Fibroblast of villous mesenchyme (primary cell): ENCODE measurements at places on chromosomes 2 and 18. TPM values are rescaled to one million over a fixed set of nuclear protein-coding genes. Genes with fewer than 3 reads are reported as not detected.

DNA sequence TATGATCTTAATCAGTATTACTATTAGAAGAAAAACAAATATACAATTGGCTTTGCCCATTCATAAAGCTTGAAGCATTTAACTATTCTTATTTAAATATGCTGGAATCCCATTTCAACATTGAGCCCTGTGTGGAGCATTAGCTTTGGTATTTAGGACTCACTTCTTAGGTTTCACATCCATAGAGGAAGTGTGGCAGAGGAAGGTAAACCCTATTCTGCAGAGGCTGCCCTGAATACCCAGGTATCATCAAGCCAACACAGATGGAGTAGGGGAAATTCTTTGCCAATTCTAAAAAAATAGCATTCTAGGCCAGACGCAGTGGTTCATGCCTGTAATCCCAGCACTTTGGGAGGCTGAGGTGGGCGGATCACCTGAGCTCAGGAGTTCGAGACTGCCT, 361.5 kb downstream of the FIGN start:
- no peak for DNase-seq

DNA sequence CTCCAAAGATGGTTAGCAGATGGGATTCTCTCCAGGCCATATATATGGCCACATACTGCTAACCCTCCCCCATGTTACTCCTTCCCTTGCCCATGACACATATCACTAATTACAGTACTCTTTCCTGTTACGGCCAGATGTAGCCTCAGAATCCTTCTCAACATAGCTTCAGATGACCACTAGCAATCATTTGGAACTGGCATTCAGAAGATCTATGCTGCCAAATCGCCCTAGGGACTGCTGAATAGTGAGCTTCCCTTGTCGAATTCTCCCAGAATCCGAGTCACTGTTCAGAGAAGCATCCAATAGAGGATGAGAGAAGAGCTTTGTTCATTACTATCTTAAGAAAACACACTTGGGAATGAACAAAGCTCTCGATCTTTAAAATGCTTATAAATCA, 121.2 kb upstream of the TANK start:
- DNase-seq = no peak

DNA sequence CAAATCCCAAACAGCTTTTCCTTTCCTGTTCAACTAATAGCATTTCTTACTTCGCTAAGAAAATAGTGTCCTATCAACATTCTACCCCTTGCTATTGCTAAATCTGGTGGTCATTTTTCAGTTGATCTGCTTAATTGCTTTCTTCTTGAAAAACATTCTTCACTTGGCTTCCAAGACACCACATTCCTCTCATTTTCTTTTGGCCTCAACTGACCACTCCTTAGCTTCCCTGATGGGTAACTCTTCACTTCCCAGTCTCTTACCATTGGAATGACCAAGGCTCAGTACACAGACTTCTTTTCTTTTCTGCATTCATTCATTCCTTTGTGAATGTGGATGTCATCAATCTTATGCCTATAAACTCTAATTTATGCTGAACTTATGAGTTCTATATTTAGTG, 230.8 kb upstream of the CDH2 start:
- no peak for DNase-seq

- no peak for DNase-seq
Measured at GRCh38 chr18:34330308-34330707, 105.6 kb upstream of the NOL4 start.

- DNase-seq = peak; percentile 13
Measured at GRCh38 chr2:137689549-137689948, 274.7 kb upstream of the HNMT start.

DNA sequence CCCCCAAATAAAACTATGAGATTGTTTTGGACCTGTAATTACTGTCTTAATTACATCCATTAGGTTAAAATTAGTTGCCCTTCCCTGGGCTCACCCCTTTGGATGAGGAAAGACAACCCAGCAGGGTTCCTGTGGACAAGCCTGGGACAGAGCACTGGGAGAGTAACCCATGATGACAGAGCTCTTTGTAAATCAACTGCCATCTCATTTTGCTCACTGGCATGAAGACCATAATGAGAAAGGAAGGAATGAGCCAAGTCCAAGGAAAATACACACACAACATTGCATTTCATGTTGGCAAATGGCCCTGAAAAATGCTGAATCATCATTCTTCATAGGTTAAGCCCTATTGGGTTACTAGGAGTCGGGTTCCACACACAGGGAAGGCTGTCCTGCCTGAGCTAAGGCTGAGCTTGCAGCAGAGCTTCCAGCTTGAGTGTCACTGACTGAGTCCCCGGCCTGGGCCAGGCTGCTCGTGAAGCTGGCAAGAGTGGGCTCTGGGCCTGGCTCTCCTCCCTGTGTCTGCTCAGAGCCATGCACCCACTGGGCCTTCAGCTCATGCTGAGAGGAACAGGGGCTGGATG, 94.1 kb upstream of the ACAA2 start:
- peak; percentile 26 for DNase-seq

GRCh38 chr18:76686737-76687231, 135.6 kb upstream of the ZNF236 start:
- peak; percentile 91 for DNase-seq

- no peak for DNase-seq
Measured at GRCh38 chr18:8348051-8348720, 261.1 kb upstream of the RAB12 start.

GRCh38 chr2:26758790-26759321, 5.2 kb upstream of the SLC35F6 start:
- no peak for DNase-seq

PLCD4 gene
- total RNA-seq = 0.97 and 2.2 TPM in 2 replicates

PDE1A gene
- total RNA-seq = 1.7 and 1.9 TPM in 2 replicates

TBR1 gene
- total RNA-seq = under 0.01 TPM in 1 of 2 replicates, not detected in the other

GULP1 gene
- total RNA-seq = 53.1 and 118 TPM in 2 replicates

RNF144A gene
- 4.3 and 7.7 TPM in 2 replicates for total RNA-seq

POTEJ gene
- total RNA-seq = not detected in 2 replicates

ABCG8 gene
- total RNA-seq = not detected in 2 replicates

ASXL3 gene
- total RNA-seq = under 0.01 and 0.64 TPM in 2 replicates
